ENCODE measurements at places on chromosomes 11 and 22.

- no peak for DNase-seq
Observed at GRCh38 chr11:115503083-115503885, 931 bp downstream of the CADM1 start.

GRCh38 chr11:116927163-116927974 is 89.9 kb upstream of the APOA1 start:
- no peak for DNase-seq

GRCh38 chr11:60428517-60428916 is 855 bp upstream of the MS4A5 start:
- DNase-seq: no peak

DNA sequence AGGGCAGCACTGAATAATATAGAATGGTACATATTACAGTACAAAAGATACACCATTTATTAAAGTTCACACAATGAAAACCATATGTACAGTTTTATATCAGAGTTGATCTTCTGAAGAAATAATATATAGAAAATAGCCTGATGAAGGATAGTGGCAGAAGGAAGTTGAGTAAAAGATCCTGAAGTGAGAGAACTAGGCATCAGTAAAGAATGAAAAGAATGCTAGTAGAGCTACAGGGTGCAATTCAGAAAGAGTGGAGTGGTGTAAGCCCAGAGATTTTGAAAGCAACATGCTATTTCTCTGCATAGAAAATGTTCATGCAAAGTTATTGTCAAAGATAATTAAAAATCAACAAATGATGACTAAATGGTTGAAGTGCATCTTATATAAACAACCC is 1552.7 kb upstream of the TENM4 start:
- DNase-seq: no peak
